ENCODE measurements at places on chromosomes 5 and 9.

- DNase-seq, result no peak
Measured at GRCh38 chr5:6158974-6159831, 219.1 kb downstream of the MED10 start.

DNA sequence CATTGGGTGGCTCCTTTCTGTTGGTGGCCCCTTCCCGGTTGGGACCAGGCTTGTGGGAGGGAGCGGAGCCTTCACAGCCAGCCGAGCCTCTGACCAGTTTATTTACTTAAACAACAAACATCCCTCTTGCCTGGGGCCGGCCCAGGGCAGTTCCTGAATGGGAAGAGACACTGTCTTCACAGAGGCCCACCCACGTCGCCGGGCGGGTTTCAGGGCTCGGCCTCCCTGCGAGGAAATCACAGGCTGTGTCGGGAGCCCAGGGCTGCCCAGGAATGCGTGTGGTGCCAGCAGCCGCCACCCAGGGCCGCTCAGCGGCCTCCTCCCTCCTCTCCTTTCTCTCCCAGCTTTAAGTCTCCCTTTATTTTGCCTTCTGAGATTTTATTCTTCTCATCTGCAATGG lies 132.5 kb downstream of the HSD17B3 start:
- DNase-seq, result no peak

- no peak for DNase-seq
Measured at GRCh38 chr5:57550132-57550531, 67.5 kb upstream of the ACTBL2 start.

DNA sequence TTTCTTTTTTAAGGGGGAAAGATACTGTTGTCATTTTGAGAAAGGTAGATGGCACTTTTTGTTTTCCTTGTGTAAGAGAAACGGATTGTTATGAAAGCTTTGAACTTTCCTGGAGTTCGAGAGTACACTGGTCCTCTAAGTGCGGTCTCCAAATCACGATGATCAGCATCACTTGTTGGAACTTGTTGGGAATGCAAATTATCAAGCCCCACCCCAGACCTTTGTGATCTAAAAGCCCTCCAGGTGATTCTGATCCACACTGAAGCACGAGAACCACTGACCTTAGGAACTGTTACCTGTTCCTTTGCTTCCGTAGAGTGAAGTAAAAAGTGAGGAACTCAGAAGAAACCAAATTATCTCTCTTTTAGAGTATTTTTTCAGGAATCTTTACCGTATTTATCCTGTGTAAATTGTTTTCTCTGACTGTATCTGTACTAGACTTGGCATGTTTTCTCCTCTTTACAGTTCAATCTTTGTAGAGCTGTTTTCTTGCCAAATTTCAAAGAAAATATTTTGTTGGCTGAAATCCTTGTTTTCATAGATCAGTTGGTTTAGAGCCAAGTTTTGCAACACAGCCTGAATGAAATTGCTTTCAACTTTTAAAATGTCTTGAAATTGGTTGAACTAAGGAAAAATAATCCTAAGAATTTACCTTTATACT lies 4.0 kb downstream of the MAT2B start:
- no peak for DNase-seq

DNA sequence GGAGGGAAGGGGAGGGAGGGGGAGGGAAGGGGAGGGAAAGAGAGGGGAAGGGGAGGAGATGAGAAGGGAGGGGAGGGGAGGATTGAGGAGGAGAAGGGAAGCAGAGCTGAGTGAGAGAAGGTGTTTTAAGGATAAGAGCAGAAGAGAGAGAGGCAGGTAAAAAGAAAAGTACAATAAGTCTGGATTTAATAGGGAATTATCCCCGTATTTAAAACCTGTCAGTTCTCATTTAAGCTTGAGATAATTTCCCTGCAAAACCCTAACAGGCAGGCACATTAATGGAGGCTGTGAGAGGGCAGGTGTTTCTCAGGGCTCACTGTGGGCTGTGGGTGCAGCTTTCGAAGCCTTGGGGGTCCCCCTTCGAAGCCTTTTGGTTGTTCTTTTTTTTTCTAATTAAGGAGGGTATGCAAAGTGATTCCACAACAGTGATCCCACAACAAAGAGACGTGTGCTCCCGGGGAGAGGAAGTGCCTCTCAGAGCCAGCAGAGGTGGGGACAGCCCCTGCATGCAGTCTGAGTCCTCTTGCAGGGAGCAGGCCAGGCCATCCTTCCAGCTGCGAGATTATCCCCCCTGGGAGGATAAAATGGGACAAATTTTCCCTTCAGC lies 317.9 kb upstream of the IRX1 start:
- DNase-seq, result no peak

GRCh38 chr9:104868687-104869404 lies 59.1 kb downstream of the ABCA1 start:
- DNase-seq, result no peak

DNA sequence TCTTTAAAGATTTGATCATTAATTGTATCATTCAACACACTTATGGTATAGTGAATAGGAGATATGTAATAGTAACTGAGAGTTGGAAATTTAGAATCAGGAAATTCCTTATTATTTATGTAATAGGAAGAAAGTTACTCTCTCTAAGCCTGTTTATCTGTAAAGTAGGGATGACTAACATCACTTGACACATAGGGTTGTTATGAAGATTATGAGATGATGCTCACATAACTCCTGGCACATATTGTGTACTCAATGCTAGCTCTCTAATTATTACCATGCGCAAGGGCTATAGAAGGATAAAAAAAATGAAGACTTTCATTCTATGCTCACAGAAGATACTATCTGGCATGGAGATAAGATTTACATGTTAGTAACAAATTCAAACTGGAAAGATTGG lies 149.9 kb downstream of the ISOC1 start:
- no peak for DNase-seq

DNA sequence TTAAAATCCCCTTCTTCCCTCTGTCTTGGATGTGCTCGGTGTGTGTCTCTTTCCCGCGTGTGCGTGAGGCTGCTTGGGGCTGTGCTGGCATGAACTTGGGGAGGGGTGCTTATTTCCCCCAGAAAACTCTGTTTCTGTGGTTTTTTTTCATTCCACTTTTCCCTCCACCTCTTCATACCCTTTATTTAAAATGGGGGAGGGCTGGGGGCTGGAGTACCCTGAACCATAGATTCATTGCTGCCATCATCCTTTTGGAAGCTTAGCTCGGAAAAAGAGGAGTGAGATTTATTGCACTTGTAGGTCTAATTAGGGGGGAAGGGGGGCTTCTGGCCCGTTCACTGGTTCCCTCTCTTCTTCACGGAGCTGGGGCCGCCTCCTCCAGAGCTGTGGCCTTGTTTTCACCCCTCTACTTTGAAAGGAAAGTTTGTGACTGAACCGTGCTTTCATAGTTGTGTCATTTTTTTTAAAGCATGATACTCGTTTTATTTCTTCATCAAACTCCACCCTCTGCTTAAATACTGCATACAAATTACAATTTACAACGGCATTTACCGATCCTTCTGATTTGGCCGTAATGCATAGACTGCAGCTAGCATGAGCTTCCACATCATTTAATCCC lies 2.9 kb downstream of the NR2F1 start:
- DNase-seq, result no peak

GRCh38 chr5:58268268-58268667 lies 191.6 kb downstream of the PLK2 start:
- no peak for DNase-seq

DNA sequence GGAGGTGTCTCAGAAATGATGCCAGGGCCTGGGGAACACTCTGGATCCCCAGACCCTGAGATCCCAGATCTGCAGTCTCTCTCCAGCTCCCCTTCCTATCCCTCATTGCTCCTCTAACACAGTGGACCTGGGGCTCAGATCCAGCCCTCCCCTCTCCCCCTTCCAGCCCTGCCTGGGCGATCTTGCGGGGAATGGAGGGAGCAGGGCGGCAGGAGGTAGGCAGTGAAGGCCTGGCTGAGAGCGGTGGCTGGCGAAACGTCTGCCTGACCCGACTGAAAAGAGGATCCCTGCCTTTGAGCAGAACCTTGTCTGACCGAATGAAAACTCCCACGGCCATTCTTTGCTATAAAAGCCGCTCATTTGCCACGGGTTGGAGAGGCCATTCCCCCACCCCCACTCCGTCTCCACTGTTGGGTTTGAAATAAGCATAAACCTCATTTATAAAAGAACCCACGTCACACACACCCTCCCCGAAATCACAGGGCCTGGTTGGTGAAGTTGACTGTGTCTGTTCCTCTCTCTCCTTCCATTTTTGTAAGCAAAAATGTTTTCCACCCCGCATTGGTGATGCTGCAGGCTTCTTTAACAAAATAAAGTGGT lies 8.8 kb downstream of the MSX2 start:
- DNase-seq, result no peak

DNA sequence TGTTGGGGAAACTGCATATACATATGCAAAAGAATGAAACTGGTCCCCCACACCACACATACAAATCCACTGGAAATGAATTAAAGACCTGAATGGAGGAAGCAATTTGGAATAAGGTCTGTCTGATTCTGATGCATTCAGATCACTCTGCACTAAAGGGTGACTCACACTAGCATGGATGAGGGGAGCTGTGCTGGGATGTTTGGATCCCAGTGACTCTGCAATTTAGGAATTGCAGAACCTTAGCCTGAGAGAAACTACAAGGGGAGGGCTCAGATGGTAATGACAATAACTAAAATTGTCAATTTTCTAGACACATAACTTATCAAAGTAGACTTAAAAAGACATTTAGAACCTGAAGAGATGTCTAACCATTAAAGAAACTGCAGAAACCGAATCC lies 312.0 kb downstream of the CDK5RAP2 start:
- no peak for DNase-seq

GRCh38 chr5:156934450-156935211 lies 28.4 kb downstream of the TIMD4 start:
- peak; percentile 26 for DNase-seq

GRCh38 chr9:116102596-116102995 lies 51.0 kb upstream of the PAPPA start:
- no peak for DNase-seq

- DNase-seq, result no peak
Measured at GRCh38 chr9:116152390-116152789, 1.2 kb upstream of the PAPPA start.

- no peak for DNase-seq
Measured at GRCh38 chr9:90287567-90288274, 354.9 kb downstream of the DIRAS2 start.

DNA sequence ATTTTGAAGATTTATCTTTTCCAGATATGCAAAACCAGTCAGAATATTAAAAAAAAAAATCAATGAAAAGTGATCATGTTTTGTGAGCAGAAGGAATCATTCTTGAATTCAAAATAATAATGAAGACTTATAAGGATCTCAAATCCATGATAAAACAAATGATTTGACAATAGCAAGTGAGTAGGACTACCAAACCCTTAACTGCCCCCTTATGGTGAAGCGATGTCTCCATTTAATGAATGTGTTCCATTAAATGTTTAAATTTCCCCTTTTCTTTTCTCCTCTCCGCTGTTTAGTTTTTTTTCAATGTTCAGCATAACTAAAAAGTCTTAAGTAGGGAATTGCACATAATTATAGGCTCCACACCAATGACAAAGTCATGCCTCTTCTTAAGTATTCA lies 12.2 kb upstream of the MARCHF3 start:
- DNase-seq, result no peak

- DNase-seq, result no peak
Measured at GRCh38 chr9:92605224-92605623, 64.7 kb downstream of the IPPK start.

DNA sequence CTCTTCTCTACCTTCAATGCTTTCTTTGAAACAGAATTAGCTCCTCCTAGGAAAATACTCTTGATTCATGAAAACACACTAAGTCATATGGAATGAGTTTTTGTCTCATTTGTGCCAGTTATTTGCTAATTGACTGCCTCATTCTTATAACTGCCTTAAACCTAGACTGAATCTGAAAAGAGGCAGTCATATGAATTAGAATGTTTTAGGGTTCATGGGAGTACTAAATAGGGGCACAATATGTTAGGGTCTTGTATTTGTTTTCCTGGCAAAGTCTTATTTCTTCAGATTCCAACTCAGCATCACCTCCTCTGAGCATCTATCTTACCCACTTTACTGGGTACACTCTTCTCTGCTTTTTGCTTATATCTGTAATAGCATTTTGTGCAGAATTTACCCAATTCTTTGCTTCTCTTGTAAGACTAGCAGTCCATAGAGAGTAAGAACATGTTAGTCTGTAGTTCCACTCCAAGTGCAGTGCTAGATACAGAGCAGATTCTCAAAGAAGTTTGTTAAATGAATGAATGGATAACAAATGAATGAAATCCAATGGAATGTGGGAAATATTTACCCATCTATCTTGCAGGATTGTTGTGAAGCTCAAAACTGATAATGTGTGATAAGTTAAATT lies 43.9 kb upstream of the ALDH1A1 start:
- DNase-seq, result no peak

GRCh38 chr9:7601739-7602138 lies 197.8 kb downstream of the DMAC1 start:
- no peak for DNase-seq

- DNase-seq, result no peak
Measured at GRCh38 chr5:64811050-64811640, 42.4 kb downstream of the CWC27 start.

DNA sequence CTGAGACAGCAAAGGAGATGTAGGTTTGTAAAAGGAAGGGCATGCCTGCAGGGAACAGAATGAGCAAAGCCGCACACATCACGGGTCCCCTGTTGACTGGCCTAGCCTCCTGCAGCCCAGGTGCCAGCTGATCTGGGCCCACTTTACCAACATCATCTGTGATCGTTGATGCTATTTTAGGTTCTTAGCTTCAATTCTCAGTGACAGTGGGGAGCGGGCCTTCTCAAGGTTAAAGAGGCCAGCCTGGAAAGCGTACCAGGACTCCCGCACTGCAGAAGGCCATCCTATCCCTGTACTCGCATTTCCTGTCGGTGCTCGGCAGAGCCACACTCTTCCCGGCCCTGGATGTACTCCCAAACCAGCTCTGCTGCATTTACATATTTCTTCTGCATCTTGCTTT lies 213.5 kb upstream of the IRX1 start:
- DNase-seq, result no peak

- no peak for DNase-seq
Measured at GRCh38 chr5:177557041-177557647, 2.8 kb upstream of the FAM193B start.

- no peak for DNase-seq
Measured at GRCh38 chr5:66898241-66898995, 298.2 kb downstream of the CD180 start.

DNA sequence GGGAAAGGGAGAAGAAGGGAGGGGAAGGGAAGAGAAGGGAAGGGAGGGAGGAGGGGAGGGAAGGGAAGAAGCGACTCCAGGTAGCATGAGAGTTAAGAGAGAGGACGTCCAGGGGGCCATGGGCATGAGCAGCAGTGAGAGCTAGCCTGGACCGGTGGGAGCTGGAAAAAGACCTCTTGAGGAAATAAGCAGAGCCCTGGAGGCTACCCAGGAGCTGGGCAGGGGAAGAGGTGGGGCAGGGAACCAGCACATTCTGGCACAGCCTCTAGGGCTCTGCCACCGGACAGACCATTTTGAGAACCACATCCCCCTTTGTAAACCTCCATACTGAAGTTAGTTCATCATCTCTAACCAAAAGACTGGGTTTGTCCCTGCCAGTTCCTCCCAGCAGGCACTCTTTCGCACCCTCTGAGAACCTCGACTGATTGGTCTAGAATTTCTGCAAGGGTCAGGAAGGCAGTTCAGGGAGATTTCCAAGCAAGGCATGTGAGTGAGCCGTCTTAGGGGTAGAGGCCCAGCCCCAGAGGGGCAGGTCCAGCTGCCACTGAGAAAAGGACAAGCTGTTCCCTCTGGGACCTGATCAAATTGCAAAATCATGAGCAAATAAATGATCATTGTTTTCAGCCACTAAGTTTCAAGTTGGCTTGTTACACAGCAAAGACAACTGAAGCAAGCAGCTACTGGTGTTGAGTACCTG lies 11.6 kb downstream of the NAIF1 start:
- DNase-seq, result no peak

- no peak for DNase-seq
Measured at GRCh38 chr9:29211580-29212396, 1638.5 kb upstream of the C9orf72 start.

GRCh38 chr5:77010243-77010642 lies 20.0 kb upstream of the AGGF1 start:
- DNase-seq, result no peak

Measured in stimulated activated CD8-positive, alpha-beta memory T cell treated with anti-CD3 and anti-CD28 coated beads, Interleukin-2, amount 100 ng/mL, for 1 hour (primary cell).